ENCODE measurements at places on chromosomes 5 and 9.

GRCh38 chr5:14976486-14976885 is 104.9 kb upstream of the ANKH start:
- no peaks in the 10 kb centered on the region for H3K36me3 ChIP-seq
- H3K4me3 ChIP-seq, result no peak overlapping the region
- DNase-seq, result no peak
- no peaks in the 10 kb centered on the region for H3K27me3 ChIP-seq

DNA sequence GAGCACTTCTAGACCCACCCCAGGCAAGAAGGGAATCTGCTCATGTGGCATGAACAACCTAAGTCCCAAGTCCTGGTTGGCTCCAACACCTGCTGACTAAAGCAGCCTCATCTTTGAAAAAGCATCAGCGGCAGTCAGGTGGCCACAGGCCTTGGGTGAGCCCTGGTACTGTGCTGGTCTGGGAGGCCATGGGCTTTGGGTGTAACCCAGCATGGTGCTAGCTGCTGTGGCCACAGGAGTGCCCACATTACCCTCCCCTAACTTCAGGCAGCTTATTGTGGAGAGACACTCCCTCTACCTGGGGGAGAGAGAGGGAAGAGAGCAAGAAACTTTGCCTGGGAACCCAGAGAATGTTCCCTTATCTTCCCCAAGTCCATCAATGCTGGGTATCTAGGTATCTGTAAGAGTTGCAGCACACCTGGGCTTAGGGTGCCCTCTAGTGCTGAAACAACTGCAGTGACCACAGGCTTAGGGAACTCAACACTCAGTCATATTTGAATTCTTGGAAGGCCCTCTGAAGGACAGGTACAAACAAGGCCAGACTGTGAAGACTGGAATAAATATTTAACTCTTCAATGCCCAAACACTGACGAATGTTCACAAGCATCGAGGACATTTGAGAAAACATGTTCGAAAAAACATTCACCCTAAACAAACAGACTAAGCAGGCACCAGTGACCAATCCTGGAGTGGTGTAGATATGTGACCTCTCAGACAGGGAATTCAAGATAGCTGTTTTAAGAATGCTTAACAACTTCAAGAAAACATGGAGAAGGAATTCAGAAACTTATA is 69.9 kb upstream of the OR2K2 start:
- no peaks in the 10 kb centered on the region for H3K4me1 ChIP-seq
- no peak overlapping the region for H3K27ac ChIP-seq
- H3K27me3 ChIP-seq, result no peaks in the 10 kb centered on the region
- DNase-seq, result no peak
- H3K36me3 ChIP-seq, result peaks cover 26% of the 10 kb centered on the region

DNA sequence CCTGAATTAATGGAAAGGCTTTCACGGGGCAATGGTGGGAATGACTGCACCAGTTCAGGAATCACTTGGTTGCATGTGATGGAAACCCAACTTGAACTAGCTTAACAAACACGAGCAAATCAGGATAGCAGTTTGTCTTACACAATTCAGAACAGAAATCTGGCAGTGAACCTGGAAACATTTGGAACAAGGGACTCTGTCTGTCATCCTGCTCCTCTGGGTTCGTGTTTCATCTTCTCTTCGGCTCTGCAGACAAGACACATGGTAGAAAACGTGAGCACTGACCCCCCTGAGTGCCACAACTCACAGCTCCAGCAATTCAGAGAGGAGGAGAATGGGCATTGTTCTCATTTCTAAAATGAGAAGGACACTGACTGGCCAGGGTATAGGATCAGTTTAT is 218.1 kb upstream of the NREP start:
- H3K4me3 ChIP-seq, result no peak overlapping the region
- peaks cover 26% of the 10 kb centered on the region for H3K4me1 ChIP-seq
- H3K27ac ChIP-seq, result no peak overlapping the region
- no peaks in the 10 kb centered on the region for H3K36me3 ChIP-seq
- DNase-seq, result no peak

DNA sequence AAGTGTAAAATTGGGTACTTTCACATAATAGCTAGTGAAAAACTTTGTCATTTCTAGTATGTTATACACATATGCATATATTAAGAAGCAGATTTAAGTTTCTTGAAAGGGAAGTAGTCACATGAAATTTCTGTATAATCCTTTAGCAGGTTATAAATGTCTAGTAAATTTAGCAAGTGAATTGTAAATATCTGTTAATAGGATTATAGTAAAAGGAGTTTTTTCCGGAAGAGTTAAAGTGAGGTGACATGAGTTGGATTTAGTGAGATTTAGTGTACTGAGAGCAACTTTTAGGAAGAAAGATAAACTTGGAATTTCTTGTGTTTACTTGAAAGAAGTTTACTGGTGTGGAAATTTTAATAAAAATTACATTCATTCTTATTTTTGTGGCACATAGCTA is 38.4 kb downstream of the SPIN1 start:
- H3K27me3 ChIP-seq, result no peaks in the 10 kb centered on the region
- peaks cover 8% of the 10 kb centered on the region for H3K36me3 ChIP-seq
- H3K4me1 ChIP-seq, result no peaks in the 10 kb centered on the region
- no peak overlapping the region for H3K27ac ChIP-seq

GRCh38 chr5:73234204-73234555 is 61.2 kb downstream of the TMEM174 start:
- H3K27me3 ChIP-seq, result peaks cover 92% of the 10 kb centered on the region
- peaks cover 9% of the 10 kb centered on the region for H3K4me1 ChIP-seq
- DNase-seq, result no peak
- no peak overlapping the region for H3K4me3 ChIP-seq

DNA sequence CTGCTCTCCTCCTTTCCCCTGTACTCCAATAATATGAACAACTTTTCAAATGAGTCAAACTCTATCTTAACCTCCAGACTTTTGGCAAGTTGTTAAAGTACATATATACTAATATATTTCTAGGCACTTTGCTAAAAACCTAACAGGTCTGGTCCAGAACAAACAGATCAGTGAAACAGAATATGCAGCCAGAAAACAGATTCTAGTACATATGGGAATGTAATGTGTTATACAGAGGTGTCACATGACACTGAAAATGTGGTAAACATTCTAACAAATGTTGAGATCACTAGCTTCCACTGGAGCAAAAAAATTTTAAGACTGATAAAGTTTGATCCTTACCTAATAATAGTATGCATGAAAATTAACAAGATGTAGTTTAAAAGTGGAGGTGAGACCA is 136.9 kb downstream of the OR2K2 start:
- no peaks in the 10 kb centered on the region for H3K4me1 ChIP-seq
- no peak for DNase-seq
- no peaks in the 10 kb centered on the region for H3K27me3 ChIP-seq
- no peak overlapping the region for H3K4me3 ChIP-seq
- no peaks in the 10 kb centered on the region for H3K36me3 ChIP-seq

DNA sequence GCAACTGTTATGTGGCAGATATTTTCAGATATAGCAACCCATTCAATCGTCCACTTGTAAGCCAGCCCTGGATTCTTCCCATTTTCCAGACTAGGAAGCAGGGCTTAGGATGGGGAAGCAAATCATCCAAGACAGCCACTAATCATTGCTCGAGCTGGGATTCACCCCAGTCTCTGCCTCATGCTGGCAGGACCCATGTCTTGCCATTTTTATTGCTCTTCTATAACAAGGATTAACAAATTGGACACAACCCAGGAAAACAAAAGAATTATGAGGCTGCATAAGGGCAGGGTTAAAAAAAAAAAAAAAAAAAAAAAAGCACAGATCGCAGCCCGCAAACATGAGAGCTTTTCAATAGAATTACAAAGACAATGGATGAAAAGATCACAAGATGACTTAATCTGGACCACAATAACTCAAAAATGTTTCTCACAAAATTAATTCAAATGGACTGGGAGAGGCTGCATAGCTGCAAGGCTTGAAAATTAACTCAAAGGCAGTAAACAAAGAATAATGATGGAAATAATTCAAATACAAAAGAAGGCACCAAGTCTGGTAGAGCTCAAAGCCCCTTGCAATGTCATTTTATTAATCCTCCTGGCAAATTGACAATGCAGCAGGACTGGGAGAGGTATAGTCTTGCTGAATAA is 40.7 kb downstream of the ASTN2 start:
- H3K4me3 ChIP-seq, result no peak overlapping the region
- H3K36me3 ChIP-seq, result no peaks in the 10 kb centered on the region
- H3K27ac ChIP-seq, result no peak overlapping the region
- no peak for DNase-seq
- H3K4me1 ChIP-seq, result no peaks in the 10 kb centered on the region

DNA sequence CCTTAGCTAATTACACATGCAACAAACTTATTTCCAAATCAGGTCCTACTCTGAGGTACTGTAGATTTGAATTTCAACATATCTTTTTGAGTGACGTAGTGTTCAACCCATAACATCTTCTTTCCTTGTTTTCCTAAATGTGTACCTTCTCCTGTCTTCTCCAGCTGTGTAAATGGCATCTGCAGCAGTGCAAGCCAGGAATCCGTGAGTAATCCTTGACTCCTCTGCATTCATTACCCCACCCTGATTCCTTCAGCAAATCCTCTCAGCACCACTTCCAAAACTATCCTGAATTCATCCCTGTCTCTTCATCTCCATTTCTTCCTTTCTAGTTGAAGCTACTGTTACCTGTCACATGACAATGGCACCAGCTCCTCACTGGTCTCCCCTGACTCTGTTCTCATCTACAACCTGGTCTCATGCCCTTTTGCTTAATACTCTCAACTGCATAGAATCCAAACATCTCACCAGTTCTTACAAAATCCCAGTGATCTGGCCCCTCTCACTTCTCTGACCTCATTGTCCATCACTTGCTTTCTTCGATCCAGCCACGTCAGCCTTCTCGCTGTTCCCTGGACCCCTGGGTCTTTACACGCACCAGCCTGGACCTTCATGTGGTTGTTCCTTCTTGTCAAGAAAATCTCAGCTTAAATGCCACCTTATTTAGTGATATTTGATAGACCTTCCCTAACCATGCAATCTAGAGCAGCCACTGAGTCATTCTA is 14.6 kb upstream of the TRAF1 start:
- no peak overlapping the region for H3K4me3 ChIP-seq
- H3K27ac ChIP-seq, result no peak overlapping the region
- DNase-seq, result no peak
- peaks cover 13% of the 10 kb centered on the region for H3K4me1 ChIP-seq

GRCh38 chr9:130500340-130501180 is 55.8 kb downstream of the ASS1 start:
- no peak overlapping the region for H3K4me3 ChIP-seq
- DNase-seq, result no peak
- H3K27me3 ChIP-seq, result no peaks in the 10 kb centered on the region
- H3K36me3 ChIP-seq, result no peaks in the 10 kb centered on the region

GRCh38 chr5:149024477-149024876 is 38.4 kb downstream of the SH3TC2 start:
- H3K27ac ChIP-seq, result no peak overlapping the region
- no peaks in the 10 kb centered on the region for H3K36me3 ChIP-seq
- H3K27me3 ChIP-seq, result no peaks in the 10 kb centered on the region
- peaks cover 10% of the 10 kb centered on the region for H3K4me1 ChIP-seq

- no peak overlapping the region for H3K27ac ChIP-seq
- no peaks in the 10 kb centered on the region for H3K27me3 ChIP-seq
- no peaks in the 10 kb centered on the region for H3K4me1 ChIP-seq
- no peak overlapping the region for H3K4me3 ChIP-seq
- DNase-seq, result no peak
Measured at GRCh38 chr5:40309851-40310250, 369.9 kb upstream of the PTGER4 start.

DNA sequence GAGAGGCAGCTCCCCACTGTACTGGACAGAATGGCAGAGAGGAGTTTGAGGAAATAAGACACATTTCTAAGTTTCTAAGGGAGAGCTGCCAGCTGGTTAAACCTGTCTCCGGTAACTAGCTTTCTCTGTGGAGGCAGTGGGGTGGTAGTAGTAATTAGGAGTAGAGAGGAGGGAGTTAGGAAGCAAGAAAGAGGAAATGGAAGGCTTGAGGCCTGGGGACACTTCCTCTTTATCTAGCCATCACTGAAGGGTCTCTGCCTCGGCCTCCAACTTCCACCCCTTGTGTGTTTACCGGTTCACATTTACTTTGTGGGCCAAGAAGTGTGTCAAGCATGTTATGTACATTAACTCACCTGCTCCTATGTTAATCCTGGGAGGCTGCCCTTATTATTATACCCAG is 462.2 kb upstream of the DMAC1 start:
- H3K36me3 ChIP-seq, result no peaks in the 10 kb centered on the region
- H3K27ac ChIP-seq, result no peak overlapping the region
- no peaks in the 10 kb centered on the region for H3K27me3 ChIP-seq
- H3K4me3 ChIP-seq, result no peak overlapping the region
- no peaks in the 10 kb centered on the region for H3K4me1 ChIP-seq
- no peak for DNase-seq

- no peaks in the 10 kb centered on the region for H3K36me3 ChIP-seq
- H3K27me3 ChIP-seq, result no peaks in the 10 kb centered on the region
Measured at GRCh38 chr9:116765011-116765410, 77.9 kb downstream of the TRIM32 start.

- no peaks in the 10 kb centered on the region for H3K27me3 ChIP-seq
- peaks cover 3% of the 10 kb centered on the region for H3K4me1 ChIP-seq
- H3K27ac ChIP-seq, result peak overlapping the region; percentile 95
- DNase-seq, result peak; percentile 57
Measured at GRCh38 chr5:113217619-113218184, 217.1 kb downstream of the TSSK1B start.

GRCh38 chr5:75335952-75336614 is 937 bp upstream of the HMGCR start:
- H3K36me3 ChIP-seq, result no peaks in the 10 kb centered on the region
- H3K27me3 ChIP-seq, result no peaks in the 10 kb centered on the region

- H3K4me3 ChIP-seq, result no peak overlapping the region
- no peak overlapping the region for H3K27ac ChIP-seq
- H3K36me3 ChIP-seq, result no peaks in the 10 kb centered on the region
Measured at GRCh38 chr5:100517301-100517974, 17.7 kb upstream of the FAM174A start.

Measured in lung (tissue), 17 donors.